Esophagus squamous epithelium (tissue), 5 donors: ENCODE measurements at places on chromosomes 7 and 10. TPM values are rescaled to one million over a fixed set of nuclear protein-coding genes. Genes with fewer than 3 reads are reported as not detected.

ASB10 gene
- total RNA-seq, result not detected

DNA sequence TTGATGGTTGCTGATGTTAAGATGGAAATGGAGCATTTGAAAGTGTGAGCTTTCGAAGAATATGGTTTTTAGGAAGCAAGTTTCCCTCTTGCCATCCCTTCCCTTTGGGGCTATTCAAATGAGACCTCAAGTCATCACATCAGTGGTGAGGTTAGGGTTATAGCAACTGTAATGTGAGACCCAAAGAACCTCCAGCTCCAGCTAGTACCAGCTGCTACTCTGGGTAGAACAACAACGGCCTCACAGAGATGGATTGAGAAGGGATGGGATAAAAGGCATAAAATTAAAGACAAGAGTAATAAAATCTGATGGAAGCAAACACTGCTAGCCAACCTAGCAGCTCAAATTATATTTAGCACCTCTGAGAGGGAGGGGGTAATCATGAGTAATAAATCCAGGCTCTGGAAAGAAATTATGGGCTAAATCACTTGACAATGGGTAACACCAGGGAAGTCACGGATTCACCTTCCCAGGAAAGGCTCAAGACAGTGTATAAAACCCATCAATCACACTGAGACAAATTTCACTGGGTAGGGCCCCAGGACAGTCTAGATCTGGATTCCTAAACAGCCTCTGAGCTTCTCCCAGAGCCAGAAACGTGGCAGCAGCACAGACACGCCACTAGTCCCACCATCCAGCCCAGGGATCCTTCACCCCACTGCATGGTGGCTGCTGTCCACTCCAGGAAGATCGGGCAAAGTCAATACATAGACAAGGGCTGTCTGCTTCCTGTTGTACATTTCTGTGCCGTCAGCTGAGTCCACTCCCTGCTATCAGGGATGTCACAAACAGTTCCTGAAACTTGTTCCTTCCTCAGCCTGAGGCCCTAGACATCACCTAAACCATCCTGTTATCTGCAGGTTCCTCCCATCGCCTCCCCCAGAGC lies 151.1 kb downstream of the GFRA1 start:
- no peaks in the 10 kb centered on the region for H3K27me3 ChIP-seq
- H3K27ac ChIP-seq, result no peak overlapping the region
- no peak for DNase-seq

DNA sequence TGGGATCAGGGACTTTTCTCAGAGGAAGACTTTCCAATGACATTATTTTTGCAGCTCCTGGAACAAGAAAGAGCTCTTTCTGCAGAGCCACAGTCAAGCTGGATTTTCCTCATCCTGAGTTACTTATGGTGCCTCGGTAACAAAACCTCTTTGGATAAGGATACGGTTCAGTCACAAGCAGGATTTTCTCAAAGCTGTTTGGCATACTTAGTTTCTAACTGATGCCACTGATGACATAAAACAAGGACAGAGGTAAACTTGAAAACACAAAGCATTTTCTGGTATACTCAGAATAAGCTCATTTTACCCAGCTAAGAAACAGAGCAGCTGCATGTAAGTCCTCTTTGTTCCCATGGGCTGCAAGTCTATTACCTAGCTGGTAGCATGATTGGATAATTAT lies 340.9 kb upstream of the MEOX2 start:
- H3K4me3 ChIP-seq, result no peak overlapping the region
- H3K36me3 ChIP-seq, result no peaks in the 10 kb centered on the region
- H3K27me3 ChIP-seq, result no peaks in the 10 kb centered on the region

HSPA12A gene
- total RNA-seq, result 1.9 TPM

- no peak overlapping the region for H3K4me3 ChIP-seq
- no peaks in the 10 kb centered on the region for H3K4me1 ChIP-seq
- H3K27ac ChIP-seq, result no peak overlapping the region
- no peaks in the 10 kb centered on the region for H3K36me3 ChIP-seq
Measured at GRCh38 chr10:6649903-6650302, 69.8 kb upstream of the PRKCQ start.
